T follicular helper cell (primary cell): ENCODE measurements at places on chromosomes 11 and 22.
A peak's percentile ranks its signal among the peaks of the same experiment; 100 is the strongest.

DNA sequence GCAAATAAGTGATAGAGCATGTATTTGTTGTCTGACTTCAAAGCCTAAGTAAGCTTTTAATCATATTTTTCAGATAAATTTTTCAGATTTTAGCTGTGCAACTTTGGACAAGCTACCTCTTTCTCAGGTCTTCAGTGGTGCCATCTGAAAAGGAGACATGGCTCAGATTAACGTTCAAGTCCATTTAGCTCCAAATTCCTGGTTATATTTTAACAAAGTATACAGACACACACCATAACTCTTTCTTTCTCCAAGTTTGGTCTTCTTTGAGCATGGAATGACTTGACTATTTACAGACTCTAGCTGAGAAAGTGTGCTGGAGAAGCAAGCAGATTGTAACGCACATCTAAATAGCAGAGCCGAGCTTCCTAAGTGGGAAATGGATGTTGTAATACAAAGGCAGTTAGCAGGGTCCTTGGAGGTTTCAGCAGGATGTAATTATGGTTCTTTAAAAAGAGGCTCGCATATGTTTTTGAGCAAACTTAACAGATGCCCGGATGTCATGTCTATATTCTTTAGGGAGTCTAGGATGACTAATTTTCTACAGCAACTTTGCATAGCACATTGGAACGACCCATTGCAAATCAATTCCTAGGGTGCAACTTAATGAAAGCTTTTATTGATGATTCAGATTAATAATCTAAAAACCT is 128.1 kb upstream of the E2F8 start:
- DNase-seq, result no peak

DNA sequence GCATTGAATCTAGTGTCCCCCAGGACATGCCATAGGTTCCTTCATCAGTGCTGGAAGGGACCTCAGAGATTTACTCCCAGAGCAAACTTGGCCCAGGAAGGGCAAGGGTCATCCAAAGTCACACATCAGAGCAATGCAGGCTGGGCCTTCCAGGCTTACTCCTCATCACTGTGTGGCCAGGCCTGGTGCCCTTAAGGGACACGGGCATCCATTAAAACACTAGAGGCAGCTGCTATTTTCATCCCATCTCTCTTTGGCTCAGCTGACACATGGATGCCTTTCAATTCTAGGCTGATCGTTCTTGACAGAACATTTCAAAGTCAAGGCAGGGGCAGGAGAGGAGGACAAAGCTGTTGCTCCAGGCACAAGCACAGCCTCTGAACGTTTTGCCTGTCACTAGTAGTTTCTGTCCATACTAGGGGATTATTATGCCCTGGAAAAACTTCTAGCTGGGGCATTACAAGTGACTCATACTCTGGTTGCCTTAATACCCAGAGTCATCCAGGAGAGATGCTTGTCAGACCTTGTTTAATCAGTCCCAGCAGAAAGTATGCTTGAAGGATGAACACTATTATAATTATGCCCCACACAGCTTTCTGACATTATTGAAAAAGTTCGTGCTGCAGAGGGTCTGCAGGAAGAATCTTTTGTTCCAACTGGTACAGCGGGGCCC is 240.3 kb downstream of the TENM4 start:
- no peak for DNase-seq

GRCh38 chr11:57180081-57180561 is 1.6 kb upstream of the LRRC55 start:
- DNase-seq, result no peak

DNA sequence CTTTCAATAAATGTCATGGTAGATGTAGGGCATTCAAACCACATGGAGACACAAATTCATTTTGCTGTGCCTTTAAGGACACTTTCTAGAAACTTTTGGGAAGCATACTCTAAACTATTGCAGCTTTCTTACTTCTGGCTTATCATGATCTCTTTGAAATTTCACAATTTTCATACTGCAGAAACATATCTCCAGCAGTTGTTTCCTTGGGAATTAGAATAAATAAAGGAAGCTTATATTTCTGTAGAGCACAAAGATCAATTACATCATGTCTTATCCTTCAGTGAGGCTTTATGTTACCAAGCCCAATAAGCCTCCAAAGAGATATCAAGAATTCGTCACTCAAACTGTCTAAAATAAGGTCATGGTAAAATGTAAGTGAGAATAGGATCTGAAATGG is 74.5 kb upstream of the RAB38 start:
- DNase-seq, result no peak

DNA sequence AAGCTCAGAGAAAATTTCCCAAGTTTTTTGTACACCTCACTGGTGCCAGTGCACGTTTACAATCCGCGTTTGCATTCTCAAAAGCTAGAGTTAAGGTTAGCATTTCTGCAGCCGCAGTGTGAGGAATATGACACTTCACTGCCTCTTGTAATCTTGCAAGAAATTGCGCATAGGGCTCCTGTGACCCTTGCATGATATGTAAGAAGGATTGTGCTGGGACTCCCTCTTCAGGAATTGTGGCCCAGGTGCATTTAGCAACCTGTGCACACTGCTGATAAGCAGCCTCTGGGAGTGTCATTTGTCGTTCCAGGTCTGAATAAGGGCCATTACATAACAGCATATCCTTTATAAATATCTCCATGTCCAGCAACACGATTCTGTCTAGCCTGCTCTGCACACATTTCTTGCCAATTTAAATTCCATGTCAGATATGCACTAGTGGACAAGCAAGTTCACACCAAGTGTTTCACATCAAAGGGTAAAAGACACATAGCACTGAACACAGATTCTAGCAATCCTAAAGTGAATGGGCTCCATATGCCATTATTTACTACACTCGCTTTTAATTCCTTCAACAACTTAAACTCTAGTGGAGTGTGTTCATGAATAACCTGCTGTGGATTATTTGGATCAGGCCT is 69.2 kb upstream of the INCENP start:
- DNase-seq, result no peak

- DNase-seq, result no peak
These were observed 157.5 kb downstream of the KIRREL3 start for GRCh38 chr11:126843096-126843495.

- no peak for DNase-seq
These were observed 2.2 kb upstream of the BCO2 start for GRCh38 chr11:112173152-112173551.

- no peak for DNase-seq
These were observed 24.8 kb upstream of the TAB1 start for GRCh38 chr22:39374801-39375200.

DNA sequence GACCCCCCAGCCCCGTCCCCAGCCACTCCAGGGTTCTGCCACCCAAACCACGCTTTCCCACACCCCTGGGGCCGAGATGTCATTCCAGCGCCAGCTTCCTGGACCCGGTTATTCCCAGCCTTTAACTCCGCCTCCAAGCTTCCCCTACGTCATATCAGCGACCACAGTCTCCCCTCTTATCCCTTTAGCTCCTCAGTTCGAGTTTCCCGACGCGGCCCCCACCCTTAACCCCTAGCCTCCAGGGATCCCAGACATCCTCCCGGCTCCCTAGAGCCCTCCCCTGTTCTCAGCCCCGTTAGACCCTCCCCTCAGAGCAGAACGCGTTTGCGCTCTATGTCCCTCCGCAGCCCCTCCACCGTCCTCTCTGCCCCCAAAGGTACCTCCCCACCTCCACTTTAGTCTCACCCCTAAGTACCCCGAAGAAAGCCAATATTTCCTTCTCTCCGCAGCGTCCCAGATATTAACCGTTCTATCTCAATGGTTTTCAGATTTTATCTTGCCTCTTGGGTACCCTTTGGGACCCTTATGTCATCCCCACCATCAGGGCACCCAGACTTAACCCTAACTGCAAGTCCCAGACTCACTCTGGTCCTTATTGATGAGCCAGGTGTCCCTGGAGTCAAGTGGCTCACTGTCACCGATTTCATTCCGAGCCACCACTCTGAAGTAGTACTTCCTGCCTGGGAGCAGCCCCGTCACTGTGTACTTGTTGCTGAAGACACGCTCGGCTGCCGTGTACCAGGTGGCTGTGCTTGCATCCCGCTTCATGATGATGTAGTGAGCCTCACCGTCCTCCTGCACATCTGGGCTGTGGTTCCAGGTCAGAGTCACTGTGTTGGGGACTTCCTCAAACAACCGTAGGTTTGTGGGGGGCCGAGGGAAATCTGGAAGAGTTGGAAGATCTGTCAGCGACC is 8.0 kb downstream of the TMEM86A start:
- DNase-seq, result peak; percentile 37

GRCh38 chr22:36546932-36547331 is 18.0 kb upstream of the EIF3D start:
- DNase-seq, result no peak

GRCh38 chr11:85628771-85629341 is 463 bp downstream of the TMEM126B start:
- no peak for DNase-seq

DNA sequence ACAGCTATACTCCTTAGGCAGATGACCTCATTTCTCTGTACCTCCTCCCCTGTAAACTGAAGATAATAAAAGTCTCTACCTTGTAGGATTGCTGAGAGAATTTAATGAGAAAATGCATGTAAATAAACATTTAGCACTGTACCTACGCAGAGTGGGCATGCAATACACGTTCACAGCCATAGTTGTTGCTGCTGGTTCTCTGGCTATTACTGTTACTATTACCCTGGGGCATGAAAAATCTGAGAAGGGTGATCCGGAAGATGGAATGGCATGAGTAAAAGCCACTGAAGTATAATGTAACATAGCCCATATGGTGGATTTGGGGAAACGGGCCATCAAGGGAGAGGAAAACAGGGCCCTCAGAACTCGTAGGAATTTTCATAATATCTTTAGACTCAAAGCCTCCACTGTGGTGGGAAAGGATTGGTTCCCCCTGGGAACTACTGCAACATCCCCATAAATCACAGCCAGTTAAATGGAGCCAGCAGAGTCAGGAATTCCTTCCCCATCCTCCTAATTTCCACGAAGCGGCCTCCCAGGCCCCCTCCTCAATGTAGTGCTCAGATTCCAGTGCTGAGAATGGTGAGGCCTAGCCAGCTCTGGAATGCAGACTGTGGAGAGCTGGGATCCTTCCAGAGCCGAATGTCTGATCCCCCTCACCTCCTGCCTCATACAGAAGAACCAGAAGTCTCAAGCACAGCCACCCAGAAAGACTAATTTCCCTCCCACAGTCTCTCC is 205.3 kb downstream of the MN1 start:
- no peak for DNase-seq

DNA sequence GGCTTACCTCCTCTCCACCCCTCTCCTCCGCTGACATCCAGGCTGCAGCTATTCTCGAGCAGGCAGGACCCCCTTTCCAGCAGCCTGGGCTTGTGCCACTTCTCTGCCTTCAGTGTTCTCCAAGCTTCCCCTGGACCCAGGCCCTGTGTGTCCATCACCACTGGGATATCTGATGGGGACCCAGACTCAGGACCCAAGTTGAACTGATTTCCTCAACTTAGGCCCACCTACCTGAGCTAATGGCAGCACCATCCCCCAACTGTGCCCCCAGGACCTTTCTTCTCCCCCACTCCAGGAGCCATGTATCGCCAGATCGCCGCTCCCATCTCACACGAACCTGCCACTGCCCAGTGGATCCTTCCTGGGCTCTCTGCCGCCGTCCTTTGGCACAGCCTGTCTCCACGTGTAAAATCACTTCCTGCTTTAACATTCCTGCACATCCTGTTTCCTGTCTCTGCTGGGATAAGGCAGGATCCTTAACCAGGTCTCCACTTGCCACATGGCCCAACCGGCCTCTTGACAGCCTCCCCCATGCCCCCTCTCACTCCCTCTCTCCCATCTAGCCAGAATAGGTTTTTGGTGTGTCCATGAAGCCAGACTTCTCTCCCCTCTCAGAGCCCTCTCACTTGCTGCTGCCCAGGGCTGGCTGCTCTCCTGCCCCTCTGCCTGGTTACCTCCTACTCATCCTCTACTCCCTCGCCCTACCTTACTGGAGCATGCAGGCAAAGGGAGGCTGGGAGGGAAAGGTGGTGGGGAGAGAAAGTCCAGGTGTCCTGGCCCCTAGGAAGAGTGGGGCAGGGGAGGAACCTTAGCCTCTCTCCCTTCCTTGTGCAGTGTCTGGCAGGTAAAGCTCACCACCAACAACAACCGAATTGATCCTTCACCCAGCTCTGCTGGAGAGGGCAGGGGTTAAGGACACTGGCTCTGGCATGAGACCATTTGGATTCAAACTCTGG is 9.4 kb downstream of the SPATA19 start:
- DNase-seq, result no peak

DNA sequence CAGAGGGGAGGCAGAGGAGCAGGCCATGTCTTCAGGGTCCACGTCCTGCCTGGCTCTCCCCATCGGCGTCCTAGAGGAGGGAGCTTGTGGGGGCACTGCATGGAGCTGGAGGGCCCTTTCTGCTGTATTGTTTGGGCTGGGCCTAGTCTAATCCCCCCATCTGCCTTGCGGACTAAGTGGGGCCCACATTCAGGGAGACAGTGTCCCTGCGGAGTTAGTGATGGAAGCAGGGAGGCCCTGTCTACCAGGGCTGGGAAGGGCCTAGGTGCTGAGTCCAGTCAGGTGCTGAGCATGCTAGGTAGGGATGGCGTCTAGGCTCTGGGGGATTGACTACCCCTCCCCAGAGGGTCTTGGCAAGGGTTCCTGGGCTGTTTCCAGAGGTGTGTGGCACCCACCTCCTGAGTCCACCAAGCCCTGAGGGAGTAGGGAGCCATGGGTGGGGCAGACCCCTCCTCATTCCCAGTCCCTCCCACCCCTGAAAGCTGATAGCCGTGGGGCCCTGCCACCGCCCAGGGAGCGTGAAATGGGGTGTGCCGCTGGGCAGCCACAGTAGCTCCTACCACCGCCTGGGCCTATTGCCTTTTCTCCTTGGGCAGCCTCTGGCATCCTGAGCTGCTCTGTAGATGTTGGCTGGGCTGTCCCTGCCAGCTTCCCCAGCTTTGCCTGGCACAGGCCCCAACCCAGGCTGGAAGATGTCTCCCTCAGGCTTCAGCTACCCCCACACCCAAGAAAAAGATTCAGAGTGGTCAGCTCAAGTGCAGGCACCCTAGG is 1.9 kb upstream of the POLD4 start:
- no peak for DNase-seq

GRCh38 chr11:47156333-47156732 is 20.3 kb downstream of the ARFGAP2 start:
- DNase-seq, result no peak

DNA sequence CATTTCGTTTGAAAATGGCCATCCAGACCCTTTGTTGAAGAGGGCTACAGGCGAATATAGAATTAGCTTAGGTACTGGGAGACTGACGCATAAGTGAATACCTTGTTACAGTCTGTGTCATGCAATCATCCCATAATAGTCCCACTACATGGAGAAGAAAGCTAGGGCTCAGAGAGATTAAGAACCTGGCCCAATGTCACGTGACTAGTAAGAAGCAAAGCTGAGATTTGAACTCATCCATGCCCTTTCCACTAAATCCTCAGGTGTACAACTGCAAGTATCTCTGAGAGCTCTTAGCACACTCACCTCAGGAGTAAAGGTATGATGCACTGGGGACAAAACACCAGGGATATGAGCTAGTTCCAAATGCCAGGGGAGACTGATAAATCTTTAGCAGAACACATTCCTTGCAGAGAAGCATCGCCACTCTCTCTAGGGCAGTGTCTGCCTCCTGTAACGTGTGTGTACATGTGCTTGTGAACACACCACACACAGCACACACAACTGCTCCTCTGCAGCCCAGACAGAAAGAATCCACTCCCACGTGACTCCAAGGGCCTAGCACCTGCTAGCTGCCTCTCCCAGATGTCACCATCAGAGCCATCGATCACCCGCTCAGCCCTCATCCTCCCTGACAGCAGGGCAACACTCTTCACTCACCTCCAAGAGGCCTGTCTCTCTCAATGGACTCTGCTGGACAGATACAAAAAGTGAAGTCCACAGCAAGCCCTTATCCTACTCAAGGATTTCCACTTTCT is 402.8 kb downstream of the NXPE2 start:
- DNase-seq, result no peak

GRCh38 chr11:67303132-67303834 is at the start of gene SSH3:
SSH3 (plus strand) TSS chr11:67303530; CDS start chr11:67303626, 96 bp downstream.
- DNase-seq, result no peak

- DNase-seq, result no peak
These were observed 31.3 kb downstream of the LRRC10B start for GRCh38 chr11:61539831-61540357.
